Ovary (tissue), 10 donors: ENCODE measurements at places on chromosomes 11 and 22. TPM values are rescaled to one million over a fixed set of nuclear protein-coding genes. Genes with fewer than 3 reads are reported as not detected.
A peak's percentile ranks its signal among the peaks of the same experiment; 100 is the strongest.

DNA sequence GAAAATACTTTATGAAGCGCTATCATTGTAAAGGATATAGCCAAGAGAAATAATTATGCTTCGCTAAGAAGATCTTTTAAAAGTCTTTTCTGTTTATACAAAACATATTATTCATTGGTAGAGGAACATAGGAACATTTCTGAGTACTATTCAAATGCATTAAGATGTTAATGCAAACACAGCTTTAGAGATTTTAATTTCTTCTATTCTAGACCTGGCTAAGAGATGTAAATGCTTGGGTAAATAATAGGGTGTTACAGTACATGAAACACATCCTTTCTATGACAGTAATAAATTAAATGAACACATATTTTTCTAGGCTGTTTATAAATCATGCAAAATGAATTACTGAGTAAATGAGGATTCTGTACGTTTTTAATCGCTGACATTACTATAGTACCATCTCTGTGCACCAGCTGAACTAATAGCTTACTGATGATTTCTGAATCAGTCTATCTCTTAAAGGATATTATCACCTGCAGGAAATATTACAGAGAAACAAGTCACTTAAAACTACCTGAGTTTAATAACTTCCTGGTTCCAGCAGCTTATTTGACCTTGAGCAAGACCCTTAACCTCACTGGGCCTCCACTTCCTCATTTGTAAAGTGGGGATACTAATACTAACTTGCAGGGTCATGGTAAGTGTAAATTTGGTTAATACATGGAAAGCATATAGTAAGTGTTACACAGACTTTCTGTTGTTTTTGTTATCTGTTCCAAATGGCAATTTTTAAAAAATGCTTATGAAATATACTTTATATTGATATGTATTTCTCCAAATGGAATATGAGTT is 344.9 kb downstream of the DYNC2H1 start:
- no peak for DNase-seq

- DNase-seq, result peak; percentile 76
Measured at GRCh38 chr11:86940122-86940777, 14.9 kb downstream of the FZD4 start.

GRCh38 chr22:35708453-35708852 is 9.2 kb upstream of the APOL5 start:
- no peak for DNase-seq

- DNase-seq, result no peak
Measured at GRCh38 chr11:68724293-68724692, 27.0 kb downstream of the TESMIN start.

DNA sequence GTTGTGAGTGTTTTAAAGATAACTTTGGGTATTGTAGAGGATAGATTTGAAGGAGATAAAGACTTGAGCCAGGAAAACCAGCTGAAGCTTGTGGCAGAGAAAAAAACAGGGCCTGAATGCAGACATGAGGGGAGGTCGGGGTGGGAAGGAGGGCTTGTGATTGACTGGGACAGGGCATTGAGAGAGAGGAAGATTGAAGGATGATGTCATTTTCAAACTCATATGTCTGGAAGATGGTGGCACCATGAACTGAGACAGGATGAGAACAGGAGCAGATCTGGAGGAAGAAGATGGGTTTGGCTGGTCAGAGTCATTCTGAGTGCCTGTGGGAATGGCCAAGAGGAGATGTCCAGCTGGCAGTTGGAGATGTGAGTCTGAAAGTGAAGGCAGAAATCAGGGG is 14.7 kb downstream of the CSNK2A3 start:
- no peak for DNase-seq

DNA sequence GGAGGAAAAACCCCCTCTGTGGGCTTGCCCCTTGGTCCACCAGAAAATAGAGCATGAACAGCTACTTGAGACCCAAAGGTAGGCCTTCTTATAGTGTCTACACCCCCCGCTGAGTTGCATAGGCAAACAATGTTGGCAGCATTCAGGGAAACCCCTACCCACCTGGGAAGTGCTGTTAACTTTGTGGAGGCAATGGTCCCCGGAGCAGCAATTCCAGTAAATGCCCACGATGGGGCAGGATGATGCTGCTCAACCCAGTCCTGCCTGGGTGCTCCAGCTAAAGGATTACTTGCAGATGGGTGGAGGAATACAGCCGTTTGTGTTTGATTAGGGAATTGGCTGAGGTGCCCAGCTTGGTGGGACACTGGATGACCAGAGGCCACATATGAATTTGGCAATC is 381.3 kb upstream of the ANO5 start:
- no peak for DNase-seq

DNA sequence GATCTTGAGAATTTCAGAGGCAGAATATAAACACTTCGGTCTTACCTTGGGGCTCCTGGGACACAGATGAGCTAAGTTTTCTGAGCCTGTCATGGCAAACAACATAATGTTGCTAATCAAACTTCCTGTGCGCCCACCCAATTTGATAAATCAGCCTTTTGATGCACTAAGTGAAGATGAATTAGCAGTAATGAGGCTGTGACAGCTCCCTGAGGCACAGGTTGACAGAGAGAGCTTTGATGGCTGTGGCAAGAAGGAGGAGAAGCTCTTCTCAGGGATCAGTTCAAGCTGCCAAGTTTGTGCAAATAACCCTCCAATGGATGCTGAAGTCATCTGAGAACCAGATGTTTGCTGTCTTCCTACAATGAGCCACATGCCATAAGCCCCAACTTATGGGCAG is 34.4 kb downstream of the DRD2 start:
- DNase-seq, result no peak

DNA sequence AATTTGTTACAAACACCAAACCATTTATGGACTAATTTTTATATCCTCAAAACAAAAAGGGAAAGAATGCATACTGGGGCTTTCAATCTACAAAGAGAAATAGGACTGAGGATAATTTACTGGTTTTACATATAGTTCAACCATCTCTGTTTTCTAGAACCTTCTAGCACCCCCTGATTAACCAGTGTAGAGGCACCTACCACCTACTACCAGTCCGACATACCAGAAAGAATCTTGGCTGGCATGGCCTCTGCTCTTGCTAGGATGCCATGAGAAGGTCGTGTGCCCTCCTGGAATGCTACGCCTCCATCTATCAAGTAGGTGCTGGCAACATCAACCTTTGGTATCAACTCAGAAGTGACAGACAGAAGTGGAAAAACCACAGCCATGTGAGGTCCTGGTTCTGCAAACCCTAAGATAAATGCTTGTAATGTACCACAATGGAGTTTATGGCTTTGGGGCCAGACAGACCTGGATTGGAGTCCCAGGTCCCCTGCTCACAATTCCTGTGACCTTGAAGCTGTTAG is 28.2 kb downstream of the MYH9 start:
- no peak for DNase-seq

GRCh38 chr11:124717786-124718651 is 21.7 kb upstream of the NRGN start:
- peak; percentile 40 for DNase-seq

DNA sequence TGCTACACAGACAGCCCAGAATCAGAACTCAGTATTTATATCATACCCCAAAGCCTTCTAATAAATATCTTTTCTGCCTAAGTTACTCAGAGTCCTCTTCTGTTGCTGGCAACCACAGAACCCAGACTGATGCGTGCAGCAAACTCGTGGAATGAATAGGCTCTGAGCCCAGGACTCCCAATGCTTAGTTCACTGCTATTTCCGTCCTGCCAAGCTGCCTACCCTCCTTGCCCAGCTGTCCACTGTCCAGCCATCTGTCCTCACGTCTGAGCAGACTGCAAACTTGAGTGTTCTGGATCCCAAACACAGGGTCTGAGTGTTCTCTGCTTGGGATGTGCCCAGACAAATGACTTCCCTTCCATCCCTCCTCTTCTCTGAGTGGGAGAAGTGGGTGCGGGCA is 19.4 kb downstream of the PTPN5 start:
- no peak for DNase-seq

DNA sequence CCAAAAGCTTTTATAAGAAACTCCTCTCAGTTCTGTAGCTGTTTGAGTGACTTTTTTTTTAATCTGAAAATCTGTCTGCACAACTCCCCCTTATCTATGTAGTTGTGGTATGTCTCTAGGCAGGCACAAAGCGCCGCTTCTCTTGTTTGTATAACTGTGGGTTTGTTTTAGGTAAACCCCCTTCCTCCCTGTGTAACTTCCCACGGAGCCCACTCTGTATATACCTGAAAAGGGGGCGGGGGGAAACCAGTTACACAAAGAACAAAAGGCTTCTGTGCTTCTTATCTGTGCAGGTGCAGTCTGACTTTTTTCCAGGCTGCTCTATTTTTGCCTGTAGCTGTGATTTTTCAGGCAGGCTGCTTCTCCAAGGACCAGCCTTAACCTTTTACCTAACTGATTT is 13.2 kb downstream of the OR10AG1 start:
- no peak for DNase-seq

DNA sequence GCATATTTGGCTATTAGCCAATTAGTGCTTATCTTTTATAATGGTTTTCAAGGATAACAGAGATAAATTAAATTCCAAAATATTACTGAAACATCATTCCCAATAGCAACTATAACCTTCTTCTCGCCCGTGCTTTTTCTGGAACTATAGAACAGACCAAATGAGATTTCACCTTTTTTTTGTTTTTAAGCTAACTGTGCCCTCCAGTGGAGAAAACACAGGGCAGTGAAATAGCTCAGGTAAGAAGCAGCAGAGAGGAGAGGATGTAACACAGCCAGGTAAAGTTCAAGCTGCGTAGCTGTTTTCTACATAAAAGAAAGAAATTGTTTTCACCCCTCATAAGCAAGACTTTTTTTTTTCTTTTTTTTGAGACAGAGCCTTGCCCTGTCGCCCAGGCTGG is 28.2 kb downstream of the HSD17B12 start:
- no peak for DNase-seq

- DNase-seq, result no peak
Measured at GRCh38 chr11:134785660-134786284, 373.7 kb upstream of the B3GAT1 start.

DNA sequence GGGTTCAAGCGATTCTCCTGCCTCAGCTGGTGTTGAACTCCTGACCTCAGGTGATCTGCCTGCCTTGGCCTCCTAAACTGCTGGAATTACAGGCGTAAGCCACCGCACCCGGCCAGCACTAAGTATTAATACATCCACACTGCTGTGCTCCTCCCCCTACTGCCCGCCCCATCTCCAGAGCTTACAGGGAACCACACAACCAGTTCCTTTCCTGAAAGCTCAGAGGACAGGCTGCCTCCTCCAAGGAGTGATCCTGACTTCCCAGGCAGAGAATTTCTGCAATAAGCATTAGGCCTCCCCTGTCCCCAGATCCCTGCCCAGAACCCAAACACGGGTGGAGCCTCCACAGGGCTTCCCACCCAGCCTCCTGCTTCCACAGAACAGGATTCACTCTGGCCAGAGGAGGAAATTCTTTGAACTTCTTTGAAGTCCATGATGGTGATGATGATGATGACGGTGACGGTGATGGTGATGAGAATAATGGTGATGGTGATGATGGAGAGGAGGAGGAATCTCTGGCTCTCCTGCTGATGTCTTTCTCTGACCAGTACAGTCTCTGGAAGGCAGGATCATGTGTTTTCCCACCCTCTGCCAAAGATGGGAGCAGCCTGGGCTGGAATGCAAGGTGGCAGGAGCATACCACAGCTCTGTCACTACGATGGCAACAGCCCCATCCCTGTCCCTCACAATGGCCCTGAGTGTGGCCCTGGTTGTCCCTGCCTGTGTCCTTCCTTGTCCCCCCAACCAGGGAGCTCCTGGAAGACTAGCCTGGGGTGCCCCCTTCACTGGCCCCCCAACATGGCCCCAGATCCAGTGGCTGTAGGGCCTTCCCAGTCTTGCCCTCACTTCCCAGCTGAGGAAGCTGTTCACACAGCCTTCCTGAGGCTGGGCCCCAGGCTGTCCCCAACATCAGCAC is 33.5 kb upstream of the CSNK1E start:
- DNase-seq, result peak; percentile 22

Gene TAF10
- polyA plus RNA-seq, result 183 TPM

Gene TUB
- polyA plus RNA-seq, result 15.3 TPM
